ENCODE measurements at places on chromosomes 7 and 10. TPM values are rescaled to one million over a fixed set of nuclear protein-coding genes. Genes with fewer than 3 reads are reported as not detected.

DNA sequence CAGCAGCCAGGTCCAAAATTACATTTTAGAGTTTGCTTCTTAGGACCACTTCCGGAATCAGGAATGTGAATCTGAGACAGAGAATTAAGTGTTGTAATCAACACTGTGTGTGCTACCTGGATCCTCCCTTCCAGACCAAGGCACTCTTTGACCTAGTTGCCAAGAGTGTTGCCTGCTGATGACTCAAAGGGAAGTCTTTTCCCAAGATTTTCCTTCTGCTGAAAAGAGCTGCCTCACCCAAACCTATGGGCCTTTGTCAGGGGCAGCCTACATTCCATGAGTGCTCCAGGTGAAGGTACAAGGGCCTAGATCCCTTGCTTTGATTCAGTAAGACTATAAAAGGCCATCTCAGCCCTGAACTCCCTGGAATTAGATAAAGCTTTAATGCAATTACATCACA lies 712.5 kb upstream of the ANKRD30A start:
- no peak overlapping the region for H3K4me3 ChIP-seq
- no peaks in the 10 kb centered on the region for H3K27me3 ChIP-seq
- DNase-seq, result no peak

DNA sequence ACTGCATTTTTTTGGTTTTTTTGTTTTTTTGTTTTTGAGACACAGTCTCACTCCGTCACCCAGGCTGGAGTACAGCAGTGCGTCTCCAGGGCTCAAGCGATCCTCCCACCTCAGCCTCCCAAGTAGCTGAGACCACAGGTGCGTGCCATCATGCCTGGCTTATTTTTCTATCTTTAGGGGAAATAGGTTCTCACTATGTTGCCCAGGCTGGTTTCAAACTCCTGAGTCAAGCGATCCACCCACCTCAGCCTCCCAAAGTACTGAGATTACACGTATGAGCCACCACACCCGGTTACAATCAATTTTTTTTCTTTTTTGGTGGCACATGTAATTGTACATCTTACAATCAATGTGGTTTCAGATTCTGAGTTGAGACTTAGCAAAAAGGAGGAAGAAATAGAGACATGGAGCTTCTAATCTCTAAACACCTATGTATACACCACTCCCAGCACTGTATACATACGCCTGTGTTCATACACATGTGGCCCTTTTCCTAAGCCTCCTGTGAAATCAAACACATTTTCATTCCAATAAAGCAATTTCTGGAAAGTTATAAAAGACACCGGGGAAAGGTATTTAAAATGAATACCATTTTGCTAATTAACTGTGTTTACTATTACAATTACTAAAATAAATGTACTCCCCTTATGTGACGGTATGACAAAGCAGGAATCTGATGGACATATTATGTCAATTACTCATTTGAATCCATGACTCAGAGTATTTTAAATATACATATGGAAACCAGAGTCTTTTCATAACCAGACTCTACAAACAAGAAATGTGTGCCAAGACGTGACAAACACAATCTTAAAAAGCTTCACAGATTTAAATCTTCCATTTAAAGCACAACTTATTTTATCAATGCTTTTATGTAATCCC lies 40.9 kb downstream of the SMURF1 start:
- no peaks in the 10 kb centered on the region for H3K27me3 ChIP-seq
- no peak overlapping the region for H3K4me3 ChIP-seq
- H3K4me1 ChIP-seq, result peaks cover 3% of the 10 kb centered on the region
- H3K36me3 ChIP-seq, result no peaks in the 10 kb centered on the region
- peak overlapping the region; percentile 73 for H3K27ac ChIP-seq
- DNase-seq, result no peak

DNA sequence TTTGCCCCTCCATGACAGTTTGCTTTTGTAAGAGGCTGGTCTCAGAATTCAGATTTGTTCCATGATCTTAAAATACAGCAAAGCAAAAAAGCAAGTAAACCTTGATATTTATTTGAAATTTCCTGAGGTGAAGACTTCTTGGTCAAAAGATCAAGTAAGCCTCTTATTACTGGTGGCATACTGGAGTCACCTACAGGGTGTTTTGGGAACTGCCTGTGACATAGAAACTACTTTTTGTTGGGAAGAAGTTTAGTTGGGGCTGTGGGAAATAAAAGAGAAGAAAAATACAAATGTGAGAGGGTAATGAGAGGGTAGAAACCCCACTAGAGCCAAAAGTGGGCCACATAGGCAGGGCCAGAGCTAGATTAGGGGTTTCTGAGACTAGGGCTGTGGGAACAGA lies 217.9 kb downstream of the OTUD1 start:
- no peaks in the 10 kb centered on the region for H3K4me1 ChIP-seq
- H3K36me3 ChIP-seq, result no peaks in the 10 kb centered on the region
- H3K27ac ChIP-seq, result no peak overlapping the region
- H3K27me3 ChIP-seq, result no peaks in the 10 kb centered on the region
- no peak for DNase-seq

- H3K27ac ChIP-seq, result no peak overlapping the region
- DNase-seq, result no peak
- no peaks in the 10 kb centered on the region for H3K4me1 ChIP-seq
- no peak overlapping the region for H3K4me3 ChIP-seq
Observed at GRCh38 chr7:84982199-84982598, 204.7 kb downstream of the SEMA3D start.

DNA sequence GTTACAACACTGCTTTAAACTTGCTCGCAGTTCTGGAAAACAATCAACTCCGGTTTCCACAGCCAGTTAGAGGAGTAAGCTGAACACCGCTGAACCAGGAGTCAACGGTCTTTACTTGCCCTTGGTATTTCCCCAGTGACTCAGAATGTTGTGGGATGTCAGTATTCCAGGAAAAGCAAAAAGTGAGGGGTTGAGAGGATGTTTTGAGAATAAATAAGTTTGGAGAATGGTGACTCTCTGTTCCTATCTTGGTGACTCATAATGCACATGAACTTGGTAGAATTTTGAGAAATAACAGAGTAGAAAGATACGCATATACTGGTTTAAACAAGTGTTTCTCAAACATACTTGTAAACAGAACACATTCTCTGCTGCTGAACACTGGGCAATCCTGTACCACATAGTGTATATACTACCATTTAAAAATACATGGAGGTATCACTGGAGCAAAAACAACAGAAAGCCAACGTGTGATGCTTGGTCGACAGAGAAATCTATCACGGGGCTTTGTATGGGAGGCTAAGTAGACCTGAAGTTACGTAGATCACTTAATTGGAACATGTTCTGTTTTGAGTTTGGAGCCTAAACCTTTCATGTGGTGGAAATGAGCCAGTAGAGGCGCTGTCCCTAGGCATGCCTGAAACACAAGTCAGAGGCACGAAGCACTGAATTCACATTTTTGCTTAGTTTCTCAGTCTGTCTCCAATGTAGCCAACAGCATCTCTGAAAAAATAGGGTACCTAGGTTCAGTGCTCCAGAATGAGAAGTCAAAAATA lies 534.3 kb downstream of the PARD3 start:
- no peak overlapping the region for H3K4me3 ChIP-seq
- peak overlapping the region; percentile 41 for H3K27ac ChIP-seq
- H3K36me3 ChIP-seq, result no peaks in the 10 kb centered on the region
- no peak for DNase-seq
- no peaks in the 10 kb centered on the region for H3K27me3 ChIP-seq

DNA sequence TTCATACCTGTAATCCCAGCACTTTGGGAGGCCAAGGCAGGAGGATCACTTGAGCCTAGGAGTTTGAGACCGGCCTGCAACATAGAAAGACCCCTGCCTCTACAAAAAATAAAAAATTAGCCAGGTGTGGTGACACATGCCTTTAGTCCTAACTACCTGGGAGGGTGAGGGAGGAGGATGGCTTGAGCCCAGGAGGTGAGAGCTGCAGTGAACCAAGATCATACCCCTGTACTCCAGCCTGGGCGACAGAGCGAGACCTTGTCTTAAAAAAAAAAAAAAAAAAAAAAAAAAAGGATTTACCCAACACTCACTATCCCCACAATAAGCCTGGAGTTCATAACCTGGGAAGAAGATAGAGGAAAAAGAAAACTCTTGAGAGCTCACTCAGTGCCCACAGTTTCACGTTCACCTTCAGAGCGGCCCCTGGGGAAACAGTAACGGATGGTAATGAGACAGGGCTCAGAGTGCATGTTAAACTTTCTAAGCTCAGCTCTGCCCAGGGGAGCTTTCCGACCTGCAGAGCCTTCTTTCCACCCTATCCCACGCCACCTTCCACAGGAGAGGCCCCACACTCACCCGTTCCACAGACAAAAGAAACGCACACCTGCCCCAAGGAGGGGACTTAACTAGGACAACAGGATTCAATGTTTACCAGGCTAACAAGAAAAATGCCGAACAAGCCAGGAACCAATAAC lies 259.8 kb upstream of the KLF14 start:
- peak overlapping the region; percentile 88 for H3K27ac ChIP-seq
- peaks cover 6% of the 10 kb centered on the region for H3K36me3 ChIP-seq
- H3K4me3 ChIP-seq, result peak overlapping the region; percentile 18
- no peaks in the 10 kb centered on the region for H3K27me3 ChIP-seq
- DNase-seq, result no peak
- H3K4me1 ChIP-seq, result peaks cover 100% of the 10 kb centered on the region

GRCh38 chr7:43721193-43721806 lies 8.0 kb downstream of the COA1 start:
- no peaks in the 10 kb centered on the region for H3K27me3 ChIP-seq
- peaks cover 3% of the 10 kb centered on the region for H3K4me1 ChIP-seq
- no peak overlapping the region for H3K4me3 ChIP-seq
- H3K27ac ChIP-seq, result no peak overlapping the region

GRCh38 chr7:90946730-90947501 lies 317.3 kb upstream of the FZD1 start:
- no peaks in the 10 kb centered on the region for H3K4me1 ChIP-seq
- H3K27ac ChIP-seq, result no peak overlapping the region
- DNase-seq, result no peak

- H3K27me3 ChIP-seq, result no peaks in the 10 kb centered on the region
- peaks cover 14% of the 10 kb centered on the region for H3K4me1 ChIP-seq
- H3K36me3 ChIP-seq, result no peaks in the 10 kb centered on the region
Observed at GRCh38 chr10:50286517-50286916, 35.2 kb upstream of the ASAH2 start.

DNA sequence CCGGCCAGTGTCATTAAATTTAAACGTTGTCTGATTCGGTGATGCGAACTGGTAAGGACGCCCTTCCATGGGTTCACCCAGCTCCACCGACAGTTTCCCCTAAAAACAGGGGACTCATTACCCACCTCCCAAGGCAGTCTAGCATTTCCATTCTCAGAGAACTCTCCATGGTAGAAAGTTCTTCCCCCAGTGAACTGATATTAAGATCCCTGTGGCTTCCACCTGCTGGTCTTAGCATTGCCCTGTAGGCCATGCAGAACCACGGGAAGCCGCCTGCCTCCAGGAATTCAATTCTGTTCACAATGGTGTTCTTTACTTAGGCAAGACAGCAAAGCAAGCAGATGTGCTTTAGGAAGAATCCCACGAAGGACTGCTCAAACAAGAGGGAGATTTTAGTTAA lies 128.9 kb upstream of the NANOS1 start:
- DNase-seq, result no peak
- H3K27ac ChIP-seq, result no peak overlapping the region
- no peaks in the 10 kb centered on the region for H3K36me3 ChIP-seq
- H3K27me3 ChIP-seq, result no peaks in the 10 kb centered on the region
- no peak overlapping the region for H3K4me3 ChIP-seq

GRCh38 chr7:55512635-55513191 lies 59.6 kb downstream of the VOPP1 start:
- DNase-seq, result no peak
- peaks cover 29% of the 10 kb centered on the region for H3K36me3 ChIP-seq
- no peaks in the 10 kb centered on the region for H3K27me3 ChIP-seq
- no peak overlapping the region for H3K4me3 ChIP-seq
- no peak overlapping the region for H3K27ac ChIP-seq

DNA sequence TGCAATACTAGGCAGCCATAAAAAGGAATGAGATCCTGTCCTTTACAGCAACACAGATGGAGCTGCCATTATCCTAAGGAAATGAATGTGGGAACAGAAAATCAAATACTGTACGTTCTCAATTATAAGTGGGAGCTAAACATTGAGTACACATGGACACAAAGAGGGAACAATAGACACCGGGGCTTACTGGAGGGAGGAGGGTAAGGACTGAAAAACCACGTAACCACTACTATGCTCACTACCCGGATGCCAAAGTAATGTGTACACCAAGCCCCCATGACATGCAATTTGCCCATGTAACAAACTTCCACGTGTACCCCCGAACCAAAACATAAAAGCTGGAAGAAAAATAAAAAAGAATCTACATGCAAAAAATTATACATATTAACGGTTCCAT lies 587.0 kb downstream of the PARD3 start:
- H3K27ac ChIP-seq, result no peak overlapping the region
- no peak for DNase-seq
- H3K36me3 ChIP-seq, result no peaks in the 10 kb centered on the region
- no peaks in the 10 kb centered on the region for H3K27me3 ChIP-seq

GRCh38 chr7:15515252-15515651 lies 46.6 kb downstream of the AGMO start:
- DNase-seq, result no peak
- H3K4me3 ChIP-seq, result no peak overlapping the region
- no peaks in the 10 kb centered on the region for H3K27me3 ChIP-seq
- no peak overlapping the region for H3K27ac ChIP-seq

DNA sequence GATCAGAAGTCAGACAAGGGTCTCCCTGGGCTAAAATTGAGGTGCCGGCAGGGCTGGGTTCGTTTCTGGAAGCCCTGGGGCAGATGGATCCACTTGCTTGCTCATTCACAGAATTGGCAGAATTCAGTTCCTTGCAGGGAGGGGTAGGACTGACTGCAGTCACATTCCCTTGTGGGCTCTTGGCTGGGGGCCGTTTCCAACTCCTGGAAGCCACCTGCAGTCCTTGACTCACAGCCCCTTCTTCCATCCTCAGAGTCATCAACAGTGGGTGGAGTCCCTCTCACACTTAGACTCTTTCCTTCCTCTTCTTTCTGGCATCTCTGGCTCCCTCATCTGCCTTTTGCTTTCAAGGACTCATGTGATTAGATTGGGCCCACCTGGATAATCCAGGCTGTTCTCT lies 54.6 kb upstream of the NANOS1 start:
- H3K27me3 ChIP-seq, result no peaks in the 10 kb centered on the region
- no peak overlapping the region for H3K4me3 ChIP-seq
- no peak overlapping the region for H3K27ac ChIP-seq

- no peak overlapping the region for H3K4me3 ChIP-seq
- H3K27me3 ChIP-seq, result peaks cover 3% of the 10 kb centered on the region
- no peaks in the 10 kb centered on the region for H3K4me1 ChIP-seq
- H3K36me3 ChIP-seq, result no peaks in the 10 kb centered on the region
- no peak overlapping the region for H3K27ac ChIP-seq
Observed at GRCh38 chr10:112227331-112227987, 43.9 kb upstream of the GPAM start.

DNA sequence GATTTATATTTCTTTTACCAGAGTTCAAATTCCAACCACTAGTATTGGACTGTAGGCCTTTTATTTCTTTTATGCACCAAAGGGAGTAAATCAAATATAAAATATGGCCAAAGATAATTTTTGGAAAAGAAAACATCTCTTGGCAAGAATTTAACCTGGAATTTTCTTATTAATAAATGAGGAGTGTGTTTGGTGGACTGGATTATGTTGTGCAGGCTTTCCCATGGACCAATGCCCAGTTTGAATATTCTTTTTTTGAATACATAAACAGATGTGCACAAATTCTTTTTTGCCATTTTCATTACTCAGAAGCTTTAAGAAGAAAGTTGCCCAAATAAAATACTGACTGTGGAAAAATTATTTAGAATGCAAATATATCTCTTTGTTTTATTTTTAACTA lies 22.1 kb upstream of the PRKG1 start:
- no peaks in the 10 kb centered on the region for H3K4me1 ChIP-seq
- H3K27me3 ChIP-seq, result no peaks in the 10 kb centered on the region
- no peaks in the 10 kb centered on the region for H3K36me3 ChIP-seq

The LRRTM3 gene
- total RNA-seq, result under 0.01 TPM

The CDHR3 gene
- 0.32 TPM for total RNA-seq

The FLNC gene
- total RNA-seq, result 27.3 TPM
